Non-pigmented ciliary epithelial cell (primary cell): ENCODE measurements at places on chromosomes 3 and 15.

- DNase-seq: no peak
These were observed 102.1 kb upstream of the CHRM5 start for GRCh38 chr15:33866101-33866737.

- DNase-seq: no peak
These were observed 57.5 kb upstream of the ZBED2 start for GRCh38 chr3:111652492-111653180.

DNA sequence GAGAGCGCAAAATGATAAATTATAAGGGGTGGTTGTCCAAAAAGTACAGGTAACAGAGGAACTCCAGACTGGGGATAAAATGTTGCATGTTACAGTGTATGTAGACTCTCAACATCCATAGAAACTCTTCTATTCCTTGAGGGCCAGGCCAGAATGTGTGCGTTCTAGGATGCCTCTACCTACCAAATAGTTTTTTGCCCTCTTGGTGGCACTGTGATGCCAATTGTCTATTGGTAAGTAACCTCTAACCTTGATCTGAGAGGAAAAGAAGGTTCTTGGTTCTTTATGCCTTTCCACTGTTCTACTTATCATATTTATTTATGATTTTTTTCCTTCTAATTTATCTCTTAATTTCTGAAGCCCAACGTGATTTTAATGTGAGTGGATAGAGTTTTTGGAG is 424.6 kb downstream of the GRM7 start:
- DNase-seq: no peak

GRCh38 chr3:139288266-139288821 is 55.5 kb upstream of the MRPS22 start:
- no peak for DNase-seq

DNA sequence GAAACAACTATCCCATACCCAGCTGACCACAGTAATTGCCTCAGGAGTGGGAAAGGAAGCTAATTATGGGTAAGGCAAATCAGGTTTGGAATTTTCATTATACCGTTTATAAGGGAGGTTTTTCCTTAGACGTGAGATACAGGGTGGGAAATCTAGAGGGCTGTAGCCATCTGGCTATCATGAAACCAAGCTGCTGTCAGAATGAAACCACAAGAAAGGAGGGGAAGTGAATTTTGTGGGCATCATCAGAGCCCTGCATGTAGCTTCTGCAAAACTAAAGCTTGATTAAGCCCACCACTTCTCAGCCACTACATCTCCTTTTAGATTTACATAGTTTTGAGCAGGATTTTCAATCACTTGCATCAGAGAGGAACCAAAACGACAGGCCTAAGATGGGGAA is 893.5 kb downstream of the TUSC7 start:
- DNase-seq: no peak

DNA sequence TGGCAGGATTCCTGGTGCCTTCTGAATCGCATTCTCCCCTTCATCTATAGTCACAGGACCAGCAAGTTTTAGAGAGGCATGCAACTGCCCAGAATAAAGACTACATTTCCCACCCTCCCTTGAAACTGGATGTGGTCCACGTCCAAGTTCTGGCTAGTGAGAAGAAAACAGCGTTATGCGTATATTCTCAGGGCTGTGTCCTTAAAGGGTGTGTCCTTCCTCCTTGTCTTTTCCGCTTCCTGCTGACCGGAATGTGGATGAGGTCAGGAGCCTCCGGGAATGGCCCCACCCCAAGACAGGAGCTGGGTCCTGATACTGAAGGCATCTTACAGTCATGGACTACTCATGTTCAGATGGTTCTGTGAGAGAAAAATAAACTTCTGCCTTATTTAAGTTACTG is 20.2 kb downstream of the CHST2 start:
- no peak for DNase-seq

DNA sequence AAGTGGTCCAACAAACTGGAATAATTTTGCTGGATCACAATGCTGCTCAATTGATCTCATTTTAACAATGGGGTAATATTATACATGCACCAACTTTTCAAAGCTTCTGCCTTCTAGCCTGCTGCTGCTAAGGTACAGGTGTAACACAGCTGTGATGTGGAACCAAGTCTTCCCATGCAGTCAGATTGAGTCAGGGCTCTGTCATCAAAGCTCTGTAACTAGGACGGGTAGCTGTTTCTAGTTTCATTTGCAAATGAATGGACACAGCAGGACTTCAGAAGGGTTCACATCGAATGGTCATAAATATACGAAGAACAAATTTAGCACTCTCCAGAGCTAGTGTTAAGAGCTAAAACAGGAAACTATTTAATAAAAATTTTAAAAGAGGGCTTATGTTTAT is 189.2 kb downstream of the USP13 start:
- no peak for DNase-seq

DNA sequence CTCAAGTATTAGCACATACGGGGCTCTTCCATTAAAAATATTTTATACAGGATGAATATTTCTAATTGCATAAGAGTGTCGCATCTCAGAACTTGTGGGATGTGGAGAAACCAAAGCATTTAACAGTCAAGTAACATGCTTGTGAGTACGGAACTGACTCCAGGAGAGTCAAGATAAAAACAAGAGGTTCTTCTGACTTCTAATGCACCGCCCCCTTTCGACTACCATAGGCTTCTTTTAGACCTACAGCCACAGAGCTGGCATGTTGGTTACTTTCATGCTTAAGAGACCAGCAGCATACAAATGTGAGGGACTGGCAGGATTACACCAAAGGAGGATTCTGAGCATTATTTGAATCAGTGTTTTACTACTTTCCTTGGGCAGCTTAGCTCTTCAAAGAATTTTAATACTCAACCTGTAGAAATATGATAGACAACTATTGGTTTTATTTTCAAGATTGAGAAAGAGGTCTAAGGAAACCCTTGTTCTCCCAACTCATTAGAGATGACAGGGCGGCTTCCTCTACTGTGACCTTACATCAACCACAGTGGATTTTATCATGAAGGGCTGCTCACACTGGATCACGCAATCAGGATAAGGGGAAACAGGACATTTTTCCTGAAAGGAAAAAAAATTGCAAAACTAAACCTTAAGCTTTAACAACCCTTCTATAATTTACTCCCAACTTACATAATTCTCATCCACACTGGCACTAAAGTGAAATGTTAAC is 14.0 kb downstream of the ETV5 start:
- DNase-seq: no peak

- DNase-seq: no peak
These were observed 34.2 kb upstream of the SSUH2 start for GRCh38 chr3:8678751-8679150.

GRCh38 chr3:196620161-196620604 is 19.3 kb upstream of the NRROS start:
- no peak for DNase-seq

DNA sequence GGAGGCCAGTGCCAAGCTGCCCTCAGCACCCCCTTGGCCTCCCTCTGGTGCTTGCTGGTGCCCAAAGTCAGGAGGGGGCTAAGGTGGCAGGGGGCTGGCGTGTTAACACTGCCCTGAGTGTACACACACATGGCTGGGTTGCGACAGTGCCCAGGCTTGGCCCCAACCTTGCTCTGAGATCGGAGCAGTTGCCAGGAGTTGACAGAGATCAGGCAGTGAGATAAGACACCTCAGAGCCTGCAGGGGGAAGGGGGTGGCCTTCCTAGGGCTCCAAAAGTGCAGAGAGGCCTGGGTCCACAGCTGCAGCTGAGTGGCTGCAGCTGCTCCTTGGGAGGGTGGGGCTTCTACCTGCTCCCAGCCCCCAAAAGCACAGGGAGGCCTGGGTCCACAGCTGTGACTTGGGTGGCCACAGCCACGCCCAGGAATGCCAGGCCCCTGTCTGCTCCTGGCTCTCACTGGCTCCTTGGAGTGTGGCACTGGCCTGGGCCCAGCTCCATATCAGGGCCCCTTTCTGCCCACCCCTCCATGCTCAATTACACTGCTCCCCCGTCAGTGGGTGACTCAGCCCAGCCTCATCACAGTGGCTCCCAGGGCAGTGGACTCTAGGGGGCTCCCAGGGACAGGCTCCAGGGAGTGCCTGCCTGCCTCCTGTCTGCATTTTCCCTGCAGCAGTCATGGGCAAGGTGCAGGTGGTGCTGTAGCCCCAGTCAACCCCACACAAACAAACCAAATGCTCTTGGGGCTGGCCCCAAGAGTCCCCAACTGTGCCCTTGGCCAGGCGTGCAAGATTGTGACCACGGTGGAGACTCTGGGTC is 56.4 kb upstream of the C15orf39 start:
- no peak for DNase-seq

- DNase-seq: no peak
These were observed 598 bp upstream of the SFMBT1 start for GRCh38 chr3:53046171-53047170.

- DNase-seq: peak; percentile 54
These were observed 59.2 kb upstream of the IL12A start for GRCh38 chr3:159929171-159930141.

DNA sequence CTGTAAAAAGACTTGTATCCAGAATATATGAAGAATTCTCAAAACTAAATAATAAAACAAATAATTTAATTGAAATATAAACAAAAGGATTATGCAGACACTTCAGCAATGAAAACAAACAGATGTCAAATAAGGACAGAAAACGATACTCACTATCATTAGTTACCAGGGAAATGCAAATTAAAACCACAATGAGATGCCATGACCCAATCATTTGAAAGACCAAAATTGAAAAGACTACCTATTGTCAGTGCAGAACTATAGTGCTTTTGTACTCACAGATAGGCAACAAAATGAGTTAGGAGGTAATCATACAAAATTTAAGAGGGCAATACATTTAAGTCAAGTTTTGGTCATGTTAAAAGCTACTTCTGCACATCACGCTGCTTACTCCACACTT is 31.6 kb upstream of the OR5K4 start:
- DNase-seq: no peak

- DNase-seq: no peak
These were observed 169.7 kb upstream of the TMCO5A start for GRCh38 chr15:37764733-37765191.

- DNase-seq: no peak
These were observed 58.8 kb downstream of the MAP3K13 start for GRCh38 chr3:185421577-185422232.

DNA sequence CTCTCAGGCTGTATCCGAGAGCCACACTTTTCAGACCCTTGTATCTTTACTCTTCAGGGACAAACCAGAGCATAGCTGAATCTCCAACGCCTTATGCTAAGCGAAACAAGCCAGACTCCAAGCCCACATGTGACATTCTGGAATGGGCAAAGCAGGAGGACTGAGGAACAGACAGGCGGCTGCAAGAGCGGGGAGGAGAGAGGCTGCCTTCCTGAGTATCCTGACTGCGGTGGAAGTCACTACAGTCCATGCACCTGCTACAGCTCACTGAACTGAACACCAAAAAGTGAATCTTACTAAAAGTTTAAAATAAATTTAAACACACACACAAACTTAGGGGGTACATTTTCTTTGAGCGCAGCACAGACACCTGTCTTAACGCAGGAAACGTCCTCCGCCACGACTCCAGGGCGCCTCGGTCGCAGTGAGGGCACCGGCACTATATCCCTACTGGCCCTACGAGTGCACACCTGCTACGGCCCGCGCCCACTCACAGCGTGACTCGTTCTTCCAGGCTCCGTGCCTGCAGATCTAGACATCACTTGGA is 1.4 kb downstream of the CYFIP1 start:
- DNase-seq: no peak

GRCh38 chr15:30791239-30792175 is 112.2 kb upstream of the FAN1 start:
- DNase-seq: no peak

GRCh38 chr3:83928391-83928790 is 1030.4 kb upstream of the CADM2 start:
- DNase-seq: no peak

DNA sequence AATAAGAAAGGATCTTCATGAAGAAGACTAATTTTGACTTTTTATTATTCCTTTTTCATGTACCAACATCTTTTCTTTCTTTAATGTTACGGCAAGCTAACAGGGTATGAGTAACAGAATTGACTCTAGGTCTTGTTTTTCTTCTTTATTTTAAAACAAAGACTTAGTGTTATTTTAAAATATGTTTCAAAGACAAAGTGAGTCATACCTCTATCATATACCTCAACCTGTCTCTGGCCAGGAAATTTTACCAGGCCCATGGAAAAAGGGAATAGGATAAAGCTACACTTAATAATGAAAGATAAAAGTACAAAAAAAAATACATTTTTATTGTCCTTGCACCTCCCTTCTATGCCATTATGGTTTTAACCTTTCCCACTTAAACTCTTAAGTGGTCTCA is 57.4 kb downstream of the ZNF148 start:
- no peak for DNase-seq

- DNase-seq: no peak
These were observed 49.3 kb downstream of the STRIT1 start for GRCh38 chr3:155244216-155244615.
